ENCODE measurements at places on chromosomes 6 and 20.

DNA sequence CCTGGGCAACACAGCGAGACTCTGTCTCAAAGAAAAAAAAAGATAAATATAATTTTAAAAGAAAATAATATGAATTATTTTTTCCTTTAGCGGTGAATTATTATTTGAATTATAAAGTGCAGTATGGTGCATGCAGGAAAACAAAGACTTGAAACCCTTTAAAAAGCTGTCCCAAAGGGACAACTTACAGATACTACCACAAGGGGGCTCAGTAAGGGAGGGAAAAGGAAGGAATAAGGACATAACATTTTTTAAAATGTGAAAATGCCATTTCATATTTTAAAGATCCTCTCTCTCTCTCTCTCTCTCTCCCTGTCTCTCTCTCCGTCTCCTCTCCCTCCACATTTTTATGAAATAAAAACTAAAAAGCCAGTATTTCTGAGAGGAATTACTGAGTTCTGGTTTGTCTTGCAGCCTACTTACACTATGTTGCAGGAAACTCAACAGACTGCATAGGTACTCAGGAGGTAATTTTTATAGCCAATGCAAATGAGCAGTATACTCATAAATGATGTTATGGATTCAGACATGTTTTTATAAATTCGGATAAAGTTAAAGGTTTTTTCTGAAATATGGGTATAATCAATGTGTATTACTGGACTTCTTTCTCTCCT, 455.0 kb upstream of the GJE1 start:
- DNase-seq = peak; percentile 42

DNA sequence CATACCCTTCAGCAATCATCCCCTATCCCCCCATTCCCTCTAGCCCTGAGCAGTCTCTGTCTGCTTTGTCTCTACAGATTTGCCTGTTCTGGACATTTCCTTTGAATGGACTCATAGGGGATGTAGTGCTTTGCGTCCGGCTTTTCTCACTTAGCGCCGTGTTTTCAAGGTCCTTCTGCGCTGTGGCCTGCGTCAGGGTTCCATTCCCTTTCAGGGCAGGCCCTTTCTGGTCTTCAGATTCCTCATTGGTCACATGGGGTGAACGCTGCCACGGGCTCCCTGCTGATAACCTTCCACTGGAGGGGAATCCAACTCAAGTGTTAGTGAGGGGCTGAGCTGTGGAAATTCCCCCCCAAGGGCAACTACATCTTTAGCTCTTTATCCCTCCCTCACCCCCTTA, 36.4 kb upstream of the APCDD1L start:
- no peak for DNase-seq

- DNase-seq = no peak
Measured at GRCh38 chr20:23258747-23259121, 91.9 kb upstream of the NXT1 start.

GRCh38 chr20:58277578-58278472, 31.7 kb upstream of the RAB22A start:
- no peak for DNase-seq

DNA sequence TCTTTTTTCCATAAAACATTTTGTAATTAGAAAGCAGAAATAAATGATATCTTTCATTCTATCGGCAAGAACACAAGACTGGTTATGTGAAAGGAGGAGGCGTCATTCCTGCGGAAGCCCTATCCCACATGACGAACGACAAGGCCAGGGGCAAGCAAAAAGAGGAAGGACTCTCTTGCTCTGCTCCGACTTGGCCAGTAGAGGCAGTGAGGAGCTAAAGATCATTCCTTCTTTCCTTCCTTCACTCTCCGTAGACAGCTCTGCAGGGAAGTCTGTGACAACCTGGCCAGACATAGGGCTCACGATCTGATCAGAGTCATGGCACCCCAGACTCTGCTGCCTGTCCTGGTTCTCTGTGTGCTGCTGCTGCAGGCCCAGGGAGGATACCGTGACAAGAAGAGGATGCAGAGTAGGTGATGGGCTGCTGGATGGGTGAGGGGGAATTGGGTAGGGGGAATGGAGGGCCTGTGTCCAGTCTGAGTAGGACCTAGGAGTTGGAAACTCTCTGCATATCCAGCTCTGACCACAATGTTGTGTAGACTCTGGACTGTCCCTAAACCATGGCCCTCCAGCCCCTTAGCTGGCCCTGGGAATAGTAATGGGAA, at the start of gene WFDC10A:
Gene WFDC10A, plus strand, starts transcription at position 244 of the 605 bp plus-strand sequence. Its CDS starts 75 bp downstream, at position 319.
- DNase-seq = peak; percentile 66

GRCh38 chr20:45306431-45306982, at the start of gene RBPJL:
Gene RBPJL (plus strand): TSS chr20:45306840. CDS start chr20:45306923, 83 bp downstream.
- DNase-seq = no peak

DNA sequence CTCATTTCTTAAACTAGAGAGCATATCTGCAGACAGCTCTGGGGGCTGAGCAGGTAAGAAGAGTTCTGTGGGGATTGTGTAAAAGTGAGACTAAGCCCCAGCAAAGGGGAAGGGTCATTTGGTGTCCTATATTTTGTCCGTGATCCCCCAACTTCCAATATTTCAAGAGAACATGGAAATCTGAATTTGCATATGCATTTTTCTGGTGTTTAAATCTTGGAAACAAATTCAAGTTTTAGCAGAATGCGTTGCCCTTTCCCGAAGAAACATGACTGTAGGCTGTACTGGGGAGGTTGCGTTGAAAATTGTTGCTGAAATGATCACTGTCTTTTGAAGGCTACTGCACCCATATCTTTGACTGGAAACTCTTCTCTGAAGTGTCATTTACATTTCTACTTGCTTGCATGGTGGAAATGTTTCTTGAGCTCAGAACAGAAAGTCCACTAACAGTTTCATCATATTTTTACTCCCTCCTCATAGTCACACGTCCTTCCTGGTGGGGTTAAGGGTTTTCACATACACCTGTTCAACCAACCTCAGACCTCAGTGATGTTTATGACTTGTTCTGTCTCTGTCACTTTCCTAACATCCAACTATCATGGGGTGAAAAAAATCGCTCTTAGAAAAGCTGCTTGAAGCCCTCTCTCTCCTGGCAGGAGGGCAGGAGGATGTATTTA, 140.3 kb downstream of the BCAS1 start:
- no peak for DNase-seq

GRCh38 chr6:71726121-71726520, 160.2 kb upstream of the RIMS1 start:
- DNase-seq = no peak

DNA sequence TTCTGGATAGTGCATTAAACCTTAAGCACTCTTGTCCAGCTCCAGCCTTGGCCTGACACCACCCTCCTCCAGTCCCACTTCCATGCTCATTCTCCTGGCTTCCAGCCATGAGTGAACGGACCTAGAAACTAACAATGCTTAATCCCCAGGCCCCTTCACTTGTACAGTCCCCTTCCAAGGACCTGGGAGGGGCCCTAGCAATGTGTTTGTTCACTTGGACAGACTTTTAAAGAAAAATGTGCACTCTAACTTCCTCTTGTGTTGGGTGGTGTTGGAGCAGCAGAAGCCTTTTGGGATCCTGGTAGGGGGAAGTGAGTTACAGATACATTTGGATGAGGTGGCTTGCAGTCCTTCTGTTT, 48.9 kb upstream of the CCN6 start:
- DNase-seq = no peak
